ENCODE measurements at places on chromosomes 5 and 9. TPM values are rescaled to one million over a fixed set of nuclear protein-coding genes. Genes with fewer than 3 reads are reported as not detected.

DNA sequence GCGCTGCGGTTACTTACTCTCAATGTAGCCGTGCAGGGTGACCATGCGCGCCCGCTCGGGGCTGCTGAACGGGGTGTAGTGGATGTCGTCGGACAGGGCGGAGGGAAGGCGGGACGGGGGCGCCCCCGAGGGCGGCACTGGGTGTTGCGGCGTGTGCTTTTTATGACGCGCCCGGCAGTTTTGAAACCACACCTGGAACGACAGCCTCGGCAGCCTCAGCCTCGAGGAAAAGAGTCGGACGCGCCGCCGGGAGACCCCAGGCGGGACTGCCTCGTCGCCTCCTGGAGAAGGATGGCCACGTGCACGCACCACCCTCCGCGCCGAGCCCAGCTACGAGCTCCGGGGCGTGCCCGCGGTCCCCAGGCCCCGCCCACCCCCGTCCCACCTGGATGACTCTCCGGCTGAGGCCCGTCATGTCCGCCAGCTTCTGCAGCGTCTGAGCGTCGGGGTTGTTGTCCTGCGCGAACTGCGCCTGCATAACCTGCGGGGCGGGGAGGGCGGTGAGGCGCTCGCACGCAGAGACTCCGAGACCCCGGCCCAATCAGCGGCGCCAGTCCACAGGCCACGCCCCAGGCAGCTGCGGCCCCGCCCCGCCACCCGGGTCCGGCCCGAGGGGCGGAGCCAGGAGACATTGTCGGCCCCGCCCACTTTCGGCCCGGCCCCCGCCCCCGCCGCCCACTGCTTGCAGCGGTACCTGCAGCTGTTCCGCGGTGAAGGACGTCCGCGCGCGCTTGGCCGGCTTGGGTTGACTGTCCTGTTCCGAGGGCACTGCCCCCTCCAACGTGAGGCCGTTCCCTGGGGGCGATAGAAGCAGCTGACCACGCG is 15.0 kb downstream of the LHX6 start:
- peak; percentile 38 for DNase-seq

- no peak for DNase-seq
Observed at GRCh38 chr5:19555876-19556275, 432.1 kb downstream of the CDH18 start.

DNA sequence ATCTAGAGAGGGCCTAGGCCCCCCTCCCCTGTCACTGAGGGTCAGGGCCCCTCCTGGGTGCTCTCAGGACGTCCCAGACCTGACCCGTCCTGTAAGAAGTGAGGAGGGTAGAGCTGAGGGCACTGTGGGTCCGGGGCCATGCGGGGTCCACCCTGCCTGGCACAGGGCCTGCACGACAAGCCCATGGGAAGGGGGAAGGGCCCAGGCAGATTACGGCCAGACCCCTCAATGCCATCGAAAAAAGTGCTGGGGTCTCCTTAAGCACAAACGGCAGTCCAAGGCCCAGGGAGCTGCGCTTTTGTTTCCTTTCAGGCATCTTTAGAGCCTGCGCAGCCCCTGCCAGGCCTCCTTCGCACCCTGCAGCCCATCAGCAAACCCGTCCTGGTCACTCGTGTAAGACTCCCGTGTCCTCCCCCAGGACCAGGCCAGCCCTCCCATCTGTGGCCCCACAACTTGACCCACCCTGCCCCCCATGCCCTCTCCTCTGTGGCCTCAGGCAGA is 4.4 kb upstream of the EXOC3 start:
- DNase-seq: no peak

DNA sequence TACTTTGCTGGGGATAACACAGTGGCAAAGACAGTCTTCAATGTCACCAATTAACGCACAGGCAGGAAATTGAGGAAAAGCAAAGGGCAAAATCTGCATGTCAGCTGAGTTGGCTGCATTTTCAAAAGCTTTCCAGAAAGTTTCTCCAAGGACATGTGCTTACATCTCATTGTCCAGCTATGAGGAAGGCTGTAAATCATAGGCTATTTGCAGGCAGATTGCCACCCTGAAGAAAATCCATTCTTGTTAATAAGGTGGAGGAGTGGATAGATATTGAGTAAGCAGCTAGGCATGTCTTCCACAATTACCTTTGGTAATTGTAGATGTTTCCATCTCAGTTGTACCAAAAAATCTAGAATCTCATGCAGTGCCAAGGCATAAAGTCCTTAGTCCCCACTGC is 278.0 kb upstream of the NUDT12 start:
- DNase-seq: no peak

- DNase-seq: no peak
Observed at GRCh38 chr5:111653408-111653807, 103.6 kb downstream of the NREP start.

- DNase-seq: no peak
Observed at GRCh38 chr5:157570531-157571200, 4.9 kb downstream of the ADAM19 start.

GRCh38 chr9:34884747-34885189 is 73.3 kb upstream of the PHF24 start:
- no peak for DNase-seq

DNA sequence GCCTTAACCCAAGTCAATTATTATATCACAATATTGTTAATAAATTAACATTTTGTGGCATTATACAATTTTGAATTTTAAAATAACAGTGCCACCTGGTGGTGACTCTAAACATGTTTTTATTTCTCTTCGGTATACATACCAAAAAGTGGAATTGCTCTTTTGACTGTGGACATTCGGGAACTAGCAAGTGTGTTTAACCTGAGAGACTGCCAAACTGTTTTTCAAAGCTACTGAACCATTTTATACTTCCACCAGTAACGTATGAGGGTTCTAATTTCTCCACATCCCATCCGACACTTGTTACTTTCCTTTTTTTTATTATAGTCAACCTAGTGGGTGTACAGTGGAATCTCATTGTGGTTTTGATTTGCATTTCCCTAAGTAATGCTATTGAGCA is 18.3 kb upstream of the HSDL2 start:
- DNase-seq: no peak

GRCh38 chr9:95880021-95880690 is 4.7 kb downstream of the ERCC6L2 start:
- DNase-seq: no peak

GRCh38 chr9:64066736-64067368 is 1218.2 kb downstream of the FOXD4L5 start:
- DNase-seq: no peak

- no peak for DNase-seq
Observed at GRCh38 chr5:160081495-160081894, 37.8 kb downstream of the PWWP2A start.

DNA sequence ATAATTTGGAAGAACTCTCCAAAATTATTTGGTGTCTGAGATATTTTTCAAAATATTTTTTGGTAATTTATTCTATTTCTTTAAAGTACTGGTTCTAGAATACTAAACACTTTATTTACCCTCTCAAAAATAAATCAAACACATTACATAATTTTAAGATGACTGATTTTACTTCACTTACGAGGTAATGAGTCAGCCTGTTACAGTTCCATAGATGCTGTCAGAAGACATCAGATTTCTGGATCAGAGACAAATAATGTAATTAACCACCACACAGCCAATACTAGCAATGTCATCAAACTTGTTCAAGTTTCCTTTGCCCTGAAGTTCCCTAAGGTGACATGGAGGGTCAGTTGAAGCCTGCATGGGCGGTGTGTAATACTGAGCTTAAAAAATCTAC is 106.1 kb upstream of the CDH9 start:
- DNase-seq: no peak

DNA sequence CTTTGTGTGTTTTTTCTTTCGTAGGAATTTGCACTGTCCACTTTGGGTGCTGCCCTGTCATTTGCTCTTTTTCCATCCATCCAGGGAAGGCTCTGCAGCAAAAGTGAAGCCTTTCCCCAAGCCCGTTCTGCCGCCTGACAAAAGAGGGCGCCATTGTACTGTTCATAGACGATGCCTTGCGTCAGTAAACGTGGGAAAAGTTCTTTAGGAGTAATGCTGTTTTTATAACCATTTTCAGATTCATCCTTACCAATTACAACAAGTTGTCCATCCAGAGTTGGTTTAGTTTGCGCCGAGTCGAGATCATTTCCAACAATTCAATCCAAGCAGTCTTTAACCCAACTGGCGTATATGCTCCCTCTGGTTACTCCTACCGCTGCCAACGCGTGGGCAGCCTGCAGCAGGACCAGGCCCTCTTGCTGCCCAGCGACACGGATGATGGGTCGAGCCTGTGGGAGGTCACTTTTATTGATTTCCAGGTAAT is 34.3 kb upstream of the RPS23 start:
- DNase-seq: peak; percentile 39

- no peak for DNase-seq
Observed at GRCh38 chr5:167268337-167268736, 1023.1 kb upstream of the WWC1 start.

DNA sequence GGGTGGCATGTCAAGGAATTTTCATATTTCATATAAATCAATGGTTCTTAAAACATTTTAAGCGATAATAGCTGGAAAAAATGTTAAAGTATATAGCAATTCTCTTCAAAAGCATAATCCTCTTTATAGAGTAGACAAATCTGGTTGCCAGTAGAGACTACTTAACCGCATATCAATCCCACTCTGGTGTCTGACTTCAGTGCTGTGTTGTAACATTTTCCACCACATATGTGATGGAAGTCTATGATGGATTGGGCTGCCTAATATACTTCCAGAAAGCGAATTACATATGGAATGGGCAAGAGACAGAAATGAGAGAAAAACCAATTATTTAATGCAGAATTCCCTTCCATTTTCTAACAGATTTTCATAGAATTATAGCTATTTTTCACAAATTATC is 54.3 kb downstream of the FBN2 start:
- no peak for DNase-seq

GRCh38 chr9:95129476-95130291 is 187.8 kb downstream of the FANCC start:
- DNase-seq: no peak

DNA sequence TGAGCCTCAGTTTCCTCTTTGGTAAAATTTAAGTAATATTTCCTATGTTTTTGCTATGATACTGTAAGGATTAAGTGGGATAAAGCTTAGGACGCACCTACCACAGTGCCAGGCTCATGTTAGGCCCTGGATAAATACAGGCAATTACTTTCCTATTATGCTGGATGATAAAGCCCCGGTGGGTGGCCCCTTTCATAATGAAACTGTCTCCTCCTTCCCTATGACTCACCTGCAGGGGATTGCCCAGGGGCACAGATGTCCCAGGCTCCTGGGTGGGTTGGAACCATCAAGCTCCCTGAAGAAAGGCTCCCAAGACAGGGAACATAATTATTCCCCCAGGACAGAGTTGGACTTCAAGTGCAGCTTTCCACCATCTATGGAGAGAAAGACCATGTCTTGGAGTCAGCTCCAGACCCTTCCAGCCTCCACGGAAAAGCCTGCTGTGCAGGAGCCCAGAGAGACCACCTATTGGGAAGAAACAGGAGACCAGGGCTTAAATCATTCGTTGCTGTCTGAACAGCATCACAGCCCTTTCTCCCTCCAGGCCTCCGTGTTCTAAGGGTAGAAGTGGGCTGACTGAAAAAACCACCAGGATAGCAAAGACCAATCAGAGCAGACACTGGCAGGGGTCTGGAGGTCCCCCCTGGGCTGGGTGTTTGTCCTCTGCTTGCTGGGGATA is 43.2 kb upstream of the FOXE1 start:
- DNase-seq: no peak

GRCh38 chr5:6468104-6468503 is 19.4 kb downstream of the UBE2QL1 start:
- no peak for DNase-seq

DNA sequence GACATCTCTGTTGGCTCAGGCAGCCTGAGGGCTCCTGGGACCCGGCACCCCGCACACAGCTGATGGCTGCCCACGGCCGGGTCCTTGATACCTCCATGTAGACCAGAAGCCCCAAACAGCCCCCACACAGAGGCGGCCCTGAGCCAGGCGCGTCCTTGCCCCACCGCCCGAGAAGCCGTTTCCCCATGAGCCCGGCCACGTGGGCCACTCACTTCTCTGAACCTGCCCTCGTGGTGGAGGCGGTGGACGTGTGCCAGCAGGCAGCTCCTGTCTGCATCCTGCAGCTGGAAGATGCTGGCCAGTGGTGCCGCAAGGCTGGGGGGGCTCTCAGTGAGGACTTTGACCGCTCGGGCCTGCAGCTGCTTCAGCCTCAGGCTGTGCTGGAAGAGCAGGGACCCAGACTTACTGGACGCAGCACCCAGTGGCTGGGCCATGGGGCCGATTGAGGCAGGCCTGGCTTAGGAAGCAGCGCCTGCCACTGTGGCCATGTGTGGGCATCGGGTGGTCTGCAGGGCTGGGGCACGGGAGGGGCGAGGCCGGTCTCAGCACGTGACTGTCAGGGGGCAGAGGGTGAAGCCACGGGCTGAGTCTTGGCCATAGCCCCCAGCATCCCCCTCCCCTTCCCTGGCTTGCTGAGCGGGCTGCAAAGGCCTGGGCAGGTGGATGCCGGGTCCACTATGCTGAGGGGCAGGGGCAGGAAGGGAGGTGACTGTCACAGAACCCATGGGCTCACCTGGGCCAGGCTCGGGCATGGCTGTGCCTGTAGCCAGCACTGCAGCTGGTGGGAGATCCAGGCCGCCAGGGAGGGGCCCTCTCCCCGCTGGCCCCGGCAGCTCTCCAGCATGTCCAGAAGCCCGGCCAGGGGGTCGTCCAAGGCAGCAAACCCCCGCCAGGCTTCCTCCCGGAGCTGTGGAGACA is 50.0 kb downstream of the EXD3 start:
- DNase-seq: peak; percentile 3

GRCh38 chr9:113221800-113222481 is 597 bp downstream of the SLC31A1 start:
- DNase-seq: no peak

The PPP2R2B gene
- not detected for total RNA-seq

The FBXW11 gene
- 29.0 TPM for total RNA-seq

The PCDHGA2 gene
- total RNA-seq: 2.9 TPM

The FAM169A gene
- total RNA-seq: 2.0 TPM

The NRARP gene
- total RNA-seq: 18.4 TPM

The ZNF189 gene
- total RNA-seq: 25.2 TPM

The ZNF346 gene
- 13.5 TPM for total RNA-seq

The CCL28 gene
- 21.0 TPM for total RNA-seq

The THBS4 gene
- total RNA-seq: 20.8 TPM

The PDE8B gene
- total RNA-seq: 15.8 TPM

The IL5 gene
- total RNA-seq: not detected

The PCDHGA9 gene
- 8.2 TPM for total RNA-seq

The SLC36A2 gene
- total RNA-seq: not detected

The ZNF462 gene
- total RNA-seq: 8.9 TPM

The PCDHGA5 gene
- 5.6 TPM for total RNA-seq

The C6 gene
- total RNA-seq: 40.7 TPM

The PIP5KL1 gene
- total RNA-seq: 1.3 TPM
